Kidney epithelial cell (primary cell): ENCODE measurements at places on chromosomes 1 and 21. TPM values are rescaled to one million over a fixed set of nuclear protein-coding genes. Genes with fewer than 3 reads are reported as not detected.

Gene AADACL4
- not detected in 2 replicates for total RNA-seq

DNA sequence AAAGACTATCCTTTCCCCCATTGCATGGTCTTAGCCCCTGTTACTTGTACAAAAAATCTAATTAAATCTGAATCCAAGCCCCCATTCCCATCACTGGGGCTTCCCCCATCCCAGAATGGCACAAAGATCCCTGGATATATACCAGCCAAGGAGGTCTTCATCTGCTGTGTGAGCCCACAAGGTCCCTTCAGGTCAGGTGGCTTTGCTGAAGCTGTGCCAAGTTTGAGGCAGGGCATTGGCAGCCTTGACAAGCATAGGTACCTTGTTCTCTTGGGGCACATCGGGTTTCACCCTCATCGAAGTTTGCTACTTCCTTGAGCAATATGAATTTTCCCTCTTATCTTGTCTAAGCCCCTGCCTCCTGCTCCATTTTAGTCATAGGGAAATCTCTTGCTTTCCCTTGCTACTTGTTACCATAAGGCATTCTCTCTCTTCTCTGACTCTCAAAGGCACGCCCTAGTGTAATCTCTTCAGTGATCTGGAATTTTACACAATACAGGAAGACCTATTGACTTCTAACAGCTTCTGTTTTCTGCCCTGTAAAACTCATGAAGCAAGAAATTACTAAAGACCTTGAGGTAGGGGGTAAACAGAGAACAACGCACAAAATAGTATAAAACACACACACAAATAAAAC is 71.4 kb upstream of the COG2 start:
- no peak for DNase-seq

DNA sequence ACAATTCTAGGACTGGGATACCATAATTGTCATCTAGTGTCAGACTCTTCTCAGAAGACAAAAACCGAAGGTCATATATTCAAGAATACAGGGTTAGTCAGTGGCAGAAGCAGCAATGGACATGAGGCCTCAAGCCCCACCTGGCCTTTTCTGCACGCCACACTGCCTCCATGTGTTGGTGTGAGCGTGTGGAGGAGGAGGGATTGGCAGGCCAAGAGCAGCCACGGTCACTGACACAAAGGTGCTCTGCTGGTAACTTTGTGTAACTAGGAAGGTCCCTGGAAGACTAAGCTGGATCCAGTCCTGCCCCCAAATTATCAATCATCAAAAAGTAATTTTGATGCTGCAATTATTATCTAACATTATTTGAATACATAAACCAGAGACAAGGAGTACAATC is 34.9 kb downstream of the HSF2BP start:
- DNase-seq = no peak

- no peak for DNase-seq
Observed at GRCh38 chr1:113984710-113985109, 5.4 kb downstream of the OLFML3 start.

DNA sequence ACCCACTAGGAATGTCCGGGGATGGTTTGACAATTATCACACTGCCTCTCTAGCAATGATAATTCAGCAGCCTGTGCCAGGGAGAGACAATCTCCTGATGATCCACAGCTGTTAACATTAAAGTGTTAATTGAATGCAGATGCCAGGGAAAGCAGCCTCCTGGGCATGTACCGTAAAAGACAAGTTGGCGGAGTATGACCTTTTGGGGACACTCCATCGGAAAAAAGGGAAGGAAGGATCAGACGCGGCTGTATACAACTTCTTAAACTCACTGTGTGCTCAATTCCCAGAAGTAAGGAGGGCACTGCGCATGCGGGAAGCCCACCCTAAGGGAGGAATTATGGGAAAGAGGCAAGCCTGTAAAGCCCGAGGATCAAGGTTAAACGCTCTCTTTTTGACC is 62.6 kb downstream of the MAP3K7CL start:
- DNase-seq = no peak

GRCh38 chr1:48691429-48692001 is 85.2 kb downstream of the BEND5 start:
- no peak for DNase-seq

DNA sequence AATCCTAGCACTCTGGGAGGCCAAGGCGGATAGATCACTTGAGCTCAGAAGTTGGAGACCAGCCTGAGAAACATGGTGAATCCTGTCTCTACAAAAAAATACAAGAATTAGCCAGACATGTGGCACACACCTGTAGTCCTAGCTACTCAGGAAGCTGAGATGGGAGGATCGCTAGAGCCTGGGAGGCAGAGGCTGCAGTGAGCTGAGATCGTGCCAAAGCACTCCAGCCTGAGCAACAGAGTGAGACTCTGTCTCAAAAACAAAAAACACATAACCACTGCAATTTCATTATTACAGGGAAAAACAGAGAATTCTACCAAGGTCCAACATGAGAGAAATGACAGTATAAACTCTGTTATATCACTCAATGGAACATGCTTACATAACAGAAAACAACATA is 4.4 kb upstream of the TOMM20 start:
- DNase-seq = no peak

- DNase-seq = no peak
Observed at GRCh38 chr1:200895801-200896530, 1.3 kb downstream of the INAVA start.

- DNase-seq = no peak
Observed at GRCh38 chr1:29682171-29682918, 446.0 kb downstream of the PTPRU start.

DNA sequence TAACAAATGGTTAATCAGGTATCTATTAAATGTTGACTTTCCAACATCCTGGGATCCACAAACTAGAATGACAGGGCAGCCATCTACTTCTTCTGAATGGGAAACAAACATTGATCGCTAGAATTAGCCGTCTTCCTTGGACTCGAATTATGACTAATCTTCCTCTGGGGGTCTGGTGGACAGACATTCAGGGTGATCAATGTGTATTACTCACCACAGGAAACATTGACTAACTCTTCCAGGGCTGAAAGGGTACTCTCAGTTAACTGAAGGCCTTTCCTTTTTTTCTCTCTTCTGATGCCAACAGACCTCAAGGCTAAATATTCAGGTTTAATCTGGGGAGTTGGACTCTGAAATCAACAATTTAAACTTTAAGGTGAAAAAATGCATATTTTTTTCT is 9.5 kb downstream of the NOL9 start:
- no peak for DNase-seq
